Psoas muscle (tissue), 8 donors: ENCODE measurements at places on chromosomes 4 and X. TPM values are rescaled to one million over a fixed set of nuclear protein-coding genes. Genes with fewer than 3 reads are reported as not detected.

PF4V1 gene
- not detected for total RNA-seq

BMX gene
- total RNA-seq, result 0.47 TPM

RTL5 gene
- 1.1 TPM for total RNA-seq

SLIT2 gene
- 4.9 TPM for total RNA-seq

GAGE12H gene
- total RNA-seq, result not detected

SPANXD gene
- not detected for total RNA-seq

RXFP1 gene
- not detected for total RNA-seq

RAB41 gene
- total RNA-seq, result not detected

- no peak for DNase-seq
These were observed 419.7 kb downstream of the TRAM1L1 start for GRCh38 chr4:116665716-116666115.

DNA sequence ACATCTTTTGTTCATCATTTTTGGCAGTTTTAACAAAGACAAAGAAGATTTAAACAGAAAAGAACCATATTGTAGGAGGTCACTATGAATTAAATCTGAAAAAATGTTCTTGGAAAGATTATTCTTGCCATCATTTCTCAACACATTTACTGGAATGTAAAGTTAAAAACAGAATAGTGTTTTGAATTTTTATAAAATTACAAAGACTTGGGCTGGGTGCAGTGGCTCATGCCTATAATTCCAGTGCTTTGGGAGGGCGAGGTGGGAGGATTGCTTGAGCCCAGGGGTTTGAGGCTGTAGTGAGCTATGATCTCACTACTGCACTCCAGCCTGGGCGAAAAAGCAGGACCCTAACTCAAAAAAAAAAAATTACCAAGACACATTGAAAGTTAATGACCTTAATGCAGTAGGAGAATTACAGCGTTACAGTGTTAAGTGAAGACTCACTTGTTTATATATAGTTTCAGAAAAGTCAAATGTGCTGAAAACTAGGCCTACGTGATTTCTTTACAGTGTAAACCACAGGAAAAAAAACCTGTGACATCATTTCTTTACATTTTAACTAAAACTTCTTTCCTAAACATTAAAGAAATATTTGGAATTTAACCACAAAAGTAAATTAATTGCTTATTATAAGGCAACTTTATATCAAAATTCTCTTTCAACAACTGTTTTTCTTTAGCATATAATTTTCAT, 7.9 kb downstream of the FAM13A start:
- no peak for DNase-seq

GRCh38 chr4:22515888-22516541, at the start of gene ADGRA3:
TSS of gene ADGRA3 (minus strand) at chr4:22516066. CDS start at chr4:22515784, 282 bp downstream.
- peak; percentile 81 for DNase-seq

GRCh38 chr4:29619168-29619567, 1101.0 kb upstream of the PCDH7 start:
- DNase-seq, result no peak

- no peak for DNase-seq
These were observed 94.2 kb upstream of the ENPEP start for GRCh38 chr4:110381784-110382183.

- DNase-seq, result no peak
These were observed 60.9 kb downstream of the SH2D1A start for GRCh38 chrX:124407226-124407625.

- no peak for DNase-seq
These were observed 812.9 kb downstream of the FSTL5 start for GRCh38 chr4:161350946-161351345.

DNA sequence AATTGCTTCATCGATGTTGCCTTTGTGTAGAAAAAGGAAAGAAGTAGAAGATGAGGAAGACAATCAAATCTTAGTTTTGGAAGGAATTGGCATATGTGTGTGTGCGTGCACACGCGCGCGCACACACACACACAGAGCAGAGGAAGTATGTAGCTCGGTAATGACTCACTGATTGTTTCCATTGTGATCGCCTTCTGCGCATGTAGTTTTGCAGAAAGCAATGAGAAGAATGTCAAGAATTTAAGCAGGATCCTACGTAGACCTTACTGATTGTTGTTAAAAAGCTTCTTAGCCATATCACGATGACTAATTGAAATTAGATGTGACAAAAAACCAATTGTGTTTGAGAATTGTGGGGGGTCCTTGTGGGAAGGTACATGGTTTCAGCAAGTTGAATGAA, 12.8 kb upstream of the LIMCH1 start:
- no peak for DNase-seq

DNA sequence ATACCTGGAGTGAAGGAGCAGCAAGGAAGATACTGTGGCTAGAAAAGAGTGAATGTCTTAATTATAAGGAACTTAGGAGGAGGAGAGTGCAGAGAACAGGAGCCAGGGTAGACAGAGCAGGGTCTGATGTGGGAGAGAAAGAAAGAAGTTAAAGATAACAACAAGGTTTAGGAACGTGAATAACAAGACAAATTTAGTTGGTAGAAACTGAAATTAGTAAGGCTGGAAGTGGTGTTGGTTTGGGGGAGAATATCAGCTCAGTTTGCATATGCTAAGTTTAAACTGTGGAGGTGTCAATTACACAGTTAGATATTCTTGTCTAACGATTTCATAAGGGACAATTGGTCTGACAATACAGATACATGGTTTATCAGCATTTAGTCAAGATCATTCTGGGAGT, 1123.7 kb upstream of the PABPC4L start:
- no peak for DNase-seq

DNA sequence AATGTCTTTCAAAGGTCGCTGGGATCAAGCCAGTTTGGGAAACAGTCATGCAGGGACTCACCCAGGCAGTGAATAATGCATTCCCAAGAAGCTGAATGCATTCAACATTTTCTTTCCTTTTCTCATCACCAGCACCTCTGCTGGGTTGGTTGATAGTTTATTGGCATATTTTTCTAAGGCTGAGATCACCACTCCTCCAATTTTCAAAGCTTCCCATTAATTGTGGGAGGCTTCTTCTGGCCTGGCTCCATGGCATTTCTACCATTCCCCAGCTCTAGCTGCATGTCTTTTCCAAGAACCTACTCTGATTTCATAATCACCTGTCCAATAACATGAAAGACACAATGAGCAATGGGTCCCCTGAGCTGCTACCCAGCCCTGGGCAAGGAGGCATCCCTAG, 35.8 kb downstream of the CHRDL1 start:
- DNase-seq, result no peak

- no peak for DNase-seq
These were observed 97.9 kb upstream of the CDX4 start for GRCh38 chrX:73348977-73349376.
